ENCODE measurements at places on chromosomes 4 and X.

DNA sequence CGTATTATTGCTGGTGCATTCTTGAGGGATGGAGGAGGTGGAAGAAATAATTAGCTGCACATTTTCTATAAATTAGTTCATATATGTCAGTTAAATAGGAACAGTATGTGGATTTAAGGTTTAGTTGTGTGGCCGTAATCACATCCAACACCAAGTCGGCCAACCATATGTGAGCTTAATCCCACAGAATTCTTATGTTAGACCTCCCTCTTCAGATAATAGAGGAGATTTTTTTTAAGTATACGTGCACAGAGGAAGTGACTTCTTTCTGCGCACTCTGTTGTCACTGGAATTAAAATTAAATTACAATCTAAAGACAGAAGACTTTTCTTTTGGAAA lies 2.1 kb downstream of the SEPTIN11 start:
- no peak for DNase-seq

DNA sequence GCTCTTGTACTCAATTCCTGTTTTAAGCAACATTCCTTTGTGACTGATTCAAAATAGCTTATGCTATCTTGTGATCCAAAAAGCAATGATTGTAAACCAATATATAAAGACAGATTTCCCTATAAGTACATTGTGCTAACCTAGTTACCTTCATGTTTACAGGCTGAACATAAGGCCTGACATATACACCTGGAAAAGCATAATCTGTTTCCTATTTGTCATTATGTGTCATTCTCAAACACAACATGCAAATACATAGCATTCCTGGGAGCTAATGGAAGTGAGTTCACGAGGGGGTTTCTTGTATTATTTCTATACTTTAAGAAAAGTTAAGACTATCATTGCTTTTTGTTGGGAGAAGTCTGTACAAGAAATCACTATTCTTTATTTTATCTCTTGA lies 638.1 kb upstream of the AGA start:
- no peak for DNase-seq

DNA sequence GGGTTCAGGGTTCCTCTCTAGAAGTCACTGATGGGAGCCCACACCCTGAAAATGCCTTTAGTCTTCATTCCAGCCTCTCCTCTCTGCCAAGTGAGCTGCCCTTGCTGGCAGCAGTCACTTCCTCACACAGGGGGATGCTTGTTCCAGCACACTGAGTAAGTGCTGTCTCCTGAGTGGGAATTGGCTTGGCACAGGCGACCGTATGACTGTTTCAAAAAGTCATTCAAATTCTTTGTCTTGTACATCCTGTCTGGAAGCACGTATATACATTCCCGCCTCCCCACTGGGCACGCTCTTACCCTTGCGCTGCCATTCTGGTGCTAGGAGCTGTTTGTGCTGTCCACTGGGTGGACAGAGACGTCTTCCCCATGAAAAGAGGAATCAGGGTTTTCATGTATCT lies 40.2 kb upstream of the CD99 start:
- DNase-seq, result no peak

- no peak for DNase-seq
Measured at GRCh38 chr4:149166365-149166764, 649.3 kb downstream of the IQCM start.

- DNase-seq, result no peak
Measured at GRCh38 chrX:105765691-105766090, 56.6 kb upstream of the NRK start.

DNA sequence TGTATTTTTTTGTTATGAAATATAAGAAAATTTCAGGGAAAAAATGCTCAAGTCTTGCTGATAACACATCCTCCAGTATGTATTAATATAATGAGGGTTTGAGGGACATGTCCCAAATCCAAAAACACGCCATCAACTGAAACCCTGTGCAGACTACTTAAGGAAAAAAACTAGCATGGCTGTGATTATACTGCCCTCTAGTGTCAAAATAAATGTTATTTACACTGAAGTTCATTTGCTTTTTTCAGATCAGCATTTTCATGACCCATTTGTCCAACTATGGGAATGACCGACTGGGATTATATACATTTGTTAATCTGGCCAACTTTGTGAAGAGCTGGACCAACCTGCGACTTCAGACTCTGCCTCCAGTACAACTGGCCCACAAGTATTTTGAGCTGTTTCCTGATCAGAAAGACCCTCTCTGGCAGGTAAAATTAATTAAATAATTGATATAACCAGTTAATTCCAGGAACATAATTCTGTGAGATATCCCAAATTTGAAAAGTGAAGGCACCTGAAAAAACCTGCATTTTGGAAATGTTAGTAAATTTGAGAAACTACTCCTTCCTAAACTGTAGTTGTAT lies 128.5 kb downstream of the PRSS12 start:
- peak; percentile 34 for DNase-seq

- no peak for DNase-seq
Measured at GRCh38 chrX:103530545-103530944, 11.3 kb upstream of the RAB40A start.

DNA sequence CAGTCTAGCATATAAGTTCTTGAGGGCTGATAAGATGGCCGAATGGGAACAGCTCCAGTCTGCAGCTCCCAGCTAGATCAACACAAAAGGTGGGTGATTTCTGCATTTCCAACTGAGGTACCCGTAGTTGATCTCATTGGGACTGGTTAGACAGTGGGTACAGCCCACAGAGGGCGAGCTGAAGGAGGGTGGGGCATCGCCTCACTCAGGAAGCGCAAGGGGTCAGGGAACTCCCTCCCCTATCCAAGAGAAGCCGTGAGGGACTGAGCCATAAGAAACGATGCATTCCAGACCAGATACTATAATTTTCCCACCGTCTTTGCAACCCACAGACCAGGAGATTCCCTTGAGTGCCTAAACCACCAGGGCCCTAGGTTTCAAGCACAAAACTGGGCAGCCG lies 109.0 kb downstream of the RPS6KA6 start:
- no peak for DNase-seq

DNA sequence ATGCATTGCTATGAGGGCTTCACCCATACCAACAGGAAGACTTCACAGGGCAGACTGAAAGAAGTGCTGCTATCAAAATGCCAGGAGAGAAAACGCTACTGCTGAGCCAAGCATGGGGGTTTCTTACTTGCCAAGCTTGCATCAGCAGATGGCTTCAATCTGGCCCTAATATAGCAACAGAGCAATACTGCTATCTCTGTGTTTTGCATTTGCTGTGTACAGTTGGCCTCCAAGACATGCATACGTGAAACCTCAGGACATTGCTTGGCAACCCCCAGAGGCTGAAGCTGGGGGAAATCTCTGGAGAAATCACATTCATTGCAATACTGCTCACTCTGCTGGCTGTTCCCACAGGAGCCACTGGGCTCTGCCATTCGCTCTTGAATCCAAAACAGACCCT lies 127.2 kb upstream of the GPC4 start:
- DNase-seq, result no peak

DNA sequence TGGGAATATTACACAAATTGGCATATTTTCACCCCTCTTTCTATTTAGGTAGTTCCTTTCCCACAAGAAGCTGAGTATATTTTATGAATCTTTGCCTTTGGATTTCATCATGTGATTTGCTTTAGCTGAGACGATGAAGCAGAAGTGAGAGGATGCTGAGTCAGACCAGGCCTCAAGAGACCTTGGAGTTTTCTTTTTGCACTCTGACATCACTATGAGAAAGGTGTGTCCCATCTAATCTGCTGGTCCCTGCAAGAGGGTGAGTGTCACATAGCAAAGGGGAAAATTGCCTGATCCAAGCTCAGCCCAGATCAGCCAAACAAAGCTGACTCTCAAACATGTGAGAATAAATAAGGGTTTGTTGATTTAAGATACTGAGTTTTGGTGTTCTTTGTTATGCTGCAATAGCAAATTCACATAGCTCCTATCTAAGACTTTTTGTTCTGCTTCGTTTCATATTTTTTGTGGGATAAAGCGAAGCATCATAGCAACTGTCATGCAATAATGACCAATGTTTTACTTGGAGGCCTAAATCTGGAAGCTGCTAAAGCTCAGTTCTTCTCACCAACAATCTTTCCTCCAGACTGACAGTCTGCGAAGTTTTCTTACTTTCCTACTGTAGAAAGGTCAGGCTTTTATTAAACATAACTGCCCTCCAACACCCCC lies 176.9 kb downstream of the PDHA2 start:
- no peak for DNase-seq

DNA sequence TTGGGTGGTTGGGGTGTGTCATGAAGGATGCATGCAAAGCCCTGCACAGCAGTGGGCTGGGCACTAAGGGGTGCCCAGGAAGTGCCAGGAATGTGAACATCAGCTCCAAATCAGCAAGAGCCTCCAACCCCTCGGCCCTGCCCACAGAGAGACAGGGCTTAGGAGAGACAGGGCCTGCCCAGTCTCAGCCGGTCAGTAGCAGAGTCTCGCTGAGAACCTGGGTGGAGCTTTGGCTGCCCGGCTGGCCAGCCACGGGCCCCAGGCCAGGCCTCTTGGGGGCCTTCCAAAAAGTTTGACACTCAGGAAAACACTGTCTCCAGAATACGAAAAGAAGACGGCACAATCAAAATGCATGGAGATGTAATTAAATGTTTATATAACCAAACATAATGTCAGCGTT lies 4.3 kb upstream of the MXD4 start:
- DNase-seq, result no peak

GRCh38 chr4:102734116-102734515 lies 26.7 kb downstream of the MANBA start:
- no peak for DNase-seq

DNA sequence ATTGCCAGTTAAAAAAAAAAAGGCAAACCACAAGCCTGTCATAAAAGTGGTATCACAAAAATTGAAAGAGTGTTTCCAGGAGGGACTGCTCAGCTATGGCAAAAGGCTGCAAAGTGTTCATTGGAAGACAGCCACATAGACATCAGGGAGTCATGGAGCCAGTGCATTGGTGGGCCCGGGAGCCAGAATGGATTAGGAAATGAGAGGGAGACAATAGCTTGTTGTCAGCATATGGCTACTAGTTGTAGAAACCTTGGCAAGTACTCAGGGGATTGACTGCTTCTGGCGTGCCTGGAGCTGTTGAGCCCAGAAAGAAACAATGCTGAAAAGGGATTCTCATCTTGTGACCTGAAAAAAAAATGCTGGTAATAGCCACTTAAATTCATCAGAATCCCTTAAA lies 5.0 kb downstream of the GAR1 start:
- DNase-seq, result no peak

DNA sequence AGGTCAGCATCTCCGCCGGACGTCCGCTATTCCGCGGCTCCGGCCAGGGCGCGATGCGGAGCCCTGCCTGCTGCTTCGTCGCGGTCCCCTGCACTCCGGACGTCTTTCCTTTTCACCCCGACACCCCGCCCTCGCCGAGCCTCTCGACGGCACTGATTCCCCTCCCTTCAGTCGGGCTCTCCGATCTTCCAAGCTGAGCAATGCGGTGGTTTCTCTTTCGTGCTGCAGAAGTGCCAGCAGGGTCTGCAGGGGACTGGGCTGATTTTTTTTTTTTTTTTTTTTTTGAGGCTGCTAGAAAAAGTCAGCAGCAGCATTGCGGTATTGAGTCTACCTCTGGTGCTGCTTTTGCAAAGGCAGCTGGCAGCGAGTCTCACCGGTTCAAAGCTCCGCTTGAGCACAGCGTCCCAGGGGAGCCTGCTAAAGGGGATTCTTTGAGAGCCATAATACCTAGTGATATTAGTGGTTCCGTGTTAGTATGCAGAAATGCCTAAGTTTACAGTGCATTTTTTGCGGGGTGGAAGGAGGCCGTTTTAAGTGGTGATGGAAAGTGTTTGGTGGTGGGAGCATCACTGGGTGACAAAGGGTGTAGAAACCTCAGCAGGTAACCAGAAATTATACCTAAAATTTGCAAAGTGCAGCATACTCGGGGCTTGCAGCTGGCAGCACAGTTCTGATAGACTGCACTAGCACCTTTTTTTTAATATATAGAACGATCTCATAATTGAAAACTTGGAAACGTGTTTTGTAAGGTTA lies 969 bp downstream of the STIM2 start:
- DNase-seq, result no peak

Measured in NCI-H1048 (cell line).